ENCODE measurements at places on chromosomes 1 and 21. TPM values are rescaled to one million over a fixed set of nuclear protein-coding genes. Genes with fewer than 3 reads are reported as not detected.

Gene AMPD1
- not detected for total RNA-seq

Gene ZNF683
- not detected for total RNA-seq

DNA sequence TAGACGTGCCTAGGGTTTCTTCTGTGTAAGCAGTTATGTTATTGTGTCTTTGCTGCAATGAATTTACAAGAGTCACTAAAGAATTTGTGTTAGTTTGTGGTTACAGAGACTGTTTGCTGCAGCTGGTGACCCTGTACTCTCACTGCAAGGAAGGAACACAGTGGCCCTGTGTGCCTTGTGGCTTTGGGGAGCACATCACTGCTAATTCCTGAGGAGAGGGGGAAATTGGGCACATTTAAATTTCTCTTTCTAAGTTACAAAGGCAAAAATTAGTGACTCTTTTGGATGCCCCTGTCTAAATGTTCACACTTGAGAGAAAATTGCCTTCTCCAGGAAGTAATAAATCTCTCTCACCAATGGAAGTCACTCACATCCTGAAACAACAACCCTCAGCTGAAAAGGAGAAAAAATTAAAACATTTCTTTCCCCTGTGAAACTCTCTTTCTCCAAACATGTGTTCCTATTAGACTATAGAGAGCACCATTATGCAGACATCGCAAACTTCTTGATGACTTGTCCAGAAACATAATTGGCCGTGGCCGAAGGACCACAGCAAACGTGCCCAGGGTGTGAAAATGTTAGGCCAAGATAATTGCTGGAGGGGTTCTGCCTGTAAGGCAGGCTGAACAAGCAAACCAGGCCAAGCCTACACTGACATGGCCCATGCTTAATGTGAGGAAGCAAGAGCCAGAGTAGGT, 32.3 kb upstream of the SPAG17 start:
- no peak for DNase-seq
- no peak overlapping the region for H3K4me3 ChIP-seq
- no peaks in the 10 kb centered on the region for H3K36me3 ChIP-seq
- no peak overlapping the region for H3K27ac ChIP-seq

Gene DMBX1
- not detected for total RNA-seq

- no peak overlapping the region for H3K27ac ChIP-seq
- no peak overlapping the region for H3K4me3 ChIP-seq
- no peaks in the 10 kb centered on the region for H3K27me3 ChIP-seq
- DNase-seq, result no peak
Measured at GRCh38 chr1:181778640-181779260, 282.8 kb downstream of the ZNF648 start.

Gene MPL
- total RNA-seq, result not detected

Measured in Karpas-422 (cell line).